NCI-H146 (cell line): ENCODE measurements at places on chromosomes 2 and 18.

- DNase-seq: no peak
Observed at GRCh38 chr2:221552291-221552690, 19.8 kb downstream of the EPHA4 start.

GRCh38 chr2:111138839-111139238 is 18.1 kb downstream of the BCL2L11 start:
- DNase-seq: no peak

DNA sequence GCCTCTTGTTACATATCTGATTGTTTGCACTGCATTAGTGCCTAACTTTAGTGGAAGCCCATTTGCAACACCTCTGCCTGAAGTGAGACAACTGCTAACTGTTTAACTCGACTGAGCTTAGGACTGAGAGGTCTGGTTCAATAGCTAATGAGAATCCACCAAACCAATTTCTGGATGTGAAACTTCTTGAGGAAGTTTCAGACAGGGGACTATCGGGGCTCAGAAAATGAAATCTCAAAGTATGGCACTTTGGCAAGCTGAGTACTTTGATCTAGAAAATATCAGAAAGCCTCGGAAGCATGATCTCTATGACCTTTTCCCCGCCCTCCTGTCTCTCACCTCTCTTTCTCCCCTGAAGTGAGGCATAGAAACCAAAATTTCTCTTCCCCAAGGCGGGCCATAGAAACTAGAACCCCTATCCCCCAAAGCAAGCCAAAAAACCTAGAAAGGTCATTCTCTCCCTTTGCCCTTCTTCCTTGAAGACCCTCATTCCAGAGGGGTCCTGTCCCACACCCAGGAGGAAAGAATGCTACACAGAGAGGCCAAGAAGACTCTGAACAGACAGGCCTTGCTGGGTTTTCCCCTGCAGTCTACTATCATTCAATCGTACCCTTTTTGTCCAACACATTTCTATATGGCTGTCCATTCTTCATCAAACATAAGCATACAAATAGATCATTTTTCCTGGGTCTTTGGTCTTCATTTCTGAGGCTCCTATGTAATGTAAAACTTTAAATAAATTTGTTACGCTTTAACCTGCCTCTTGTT is 69.6 kb upstream of the CREB1 start:
- no peak for DNase-seq

GRCh38 chr2:210611466-210611865 is 55.1 kb downstream of the CPS1 start:
- DNase-seq: no peak

GRCh38 chr2:52342458-52342857 is 1310.5 kb upstream of the NRXN1 start:
- no peak for DNase-seq
